ENCODE measurements at places on chromosomes 16 and 17.

GRCh38 chr16:67463691-67464090 lies 17.3 kb downstream of the ATP6V0D1 start:
- no peak for DNase-seq

DNA sequence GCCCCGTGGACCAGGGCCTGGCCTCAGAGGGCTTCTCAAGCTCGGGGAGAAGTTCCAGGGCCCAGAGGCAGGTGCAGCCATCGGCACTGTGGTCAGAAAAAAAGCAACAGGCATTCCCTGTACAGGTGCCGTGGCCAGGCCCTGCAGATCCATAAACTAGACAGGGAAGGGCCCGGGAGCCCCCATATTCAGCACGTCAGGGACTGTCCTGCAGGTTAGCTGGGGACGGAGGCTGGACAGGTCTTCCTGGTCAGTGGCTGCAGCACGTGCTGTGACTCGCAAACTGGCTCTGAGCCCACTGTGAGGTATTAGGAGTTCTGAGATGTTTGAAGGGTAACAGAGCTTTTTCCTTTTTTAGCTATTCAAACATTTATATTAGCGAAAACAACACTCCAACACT lies 15.0 kb upstream of the C16orf95 start:
- DNase-seq, result no peak

- no peak for DNase-seq
Observed at GRCh38 chr16:53061256-53061655, 6.5 kb downstream of the CHD9 start.

GRCh38 chr16:16059895-16060590 lies 110.6 kb downstream of the ABCC1 start:
- no peak for DNase-seq

DNA sequence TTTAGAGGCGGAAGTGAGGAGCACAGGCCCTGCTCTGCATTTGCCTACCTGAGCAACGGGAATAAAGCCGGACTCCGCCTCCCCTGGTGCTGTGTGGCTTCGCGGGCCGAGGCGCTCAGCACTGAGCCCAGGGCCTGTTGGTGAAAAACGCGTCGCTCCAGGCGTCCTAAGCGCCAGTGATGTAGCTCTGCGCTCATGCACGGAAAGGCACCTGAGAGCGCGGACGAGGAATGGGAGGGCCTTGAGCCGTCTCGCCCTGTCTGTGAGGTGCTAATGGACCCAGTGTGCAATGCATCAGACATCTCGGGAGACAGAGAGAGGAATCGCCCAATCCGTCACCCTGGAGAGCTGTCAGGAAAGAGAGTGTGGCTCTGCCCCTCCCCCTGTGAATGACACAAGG lies 17.2 kb upstream of the ATP2A3 start:
- DNase-seq, result no peak

Data from tongue (tissue), 3 donors.